ENCODE measurements at places on chromosomes 5 and 9. TPM values are rescaled to one million over a fixed set of nuclear protein-coding genes. Genes with fewer than 3 reads are reported as not detected.

GRCh38 chr9:18474783-18475182 lies 830 bp downstream of the ADAMTSL1 start:
- no peak for DNase-seq

DNA sequence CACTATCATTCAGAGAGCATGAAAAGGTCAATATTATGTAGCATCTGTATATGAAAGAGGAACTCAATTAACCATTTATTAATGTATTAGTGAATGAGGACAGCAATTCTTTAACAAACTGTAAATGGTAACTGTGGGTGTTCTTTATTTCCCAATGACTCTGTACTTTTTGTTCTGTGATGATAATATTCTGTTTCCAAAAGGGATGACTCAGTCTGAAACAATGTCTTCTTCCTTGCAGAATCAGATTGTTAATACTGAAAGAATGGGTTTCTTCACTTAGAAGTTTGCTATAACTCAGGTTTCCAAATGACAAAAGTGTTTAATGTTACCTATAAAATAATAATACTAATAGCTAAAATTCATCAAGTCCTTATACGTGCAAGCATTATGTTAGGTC lies 1518.7 kb upstream of the WWC1 start:
- no peak for DNase-seq

DNA sequence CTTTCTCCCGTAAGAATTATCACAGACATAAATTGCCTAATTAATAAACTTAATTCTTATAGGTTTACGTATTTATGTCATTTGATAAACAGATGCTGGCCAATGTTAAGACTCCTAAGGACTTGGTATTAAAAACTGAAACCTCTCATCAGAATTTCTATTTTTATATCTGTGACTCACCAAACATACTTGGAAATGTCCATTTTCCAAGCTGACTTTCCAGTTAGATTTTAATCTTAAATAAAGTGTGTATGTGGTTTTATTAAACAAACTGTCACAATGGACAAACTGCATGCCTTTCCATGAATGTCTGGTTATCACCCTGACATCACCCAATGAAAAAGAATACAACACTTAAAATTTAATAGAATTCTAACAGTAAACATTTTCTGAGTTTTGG lies 12.6 kb upstream of the COL23A1 start:
- DNase-seq, result no peak

DNA sequence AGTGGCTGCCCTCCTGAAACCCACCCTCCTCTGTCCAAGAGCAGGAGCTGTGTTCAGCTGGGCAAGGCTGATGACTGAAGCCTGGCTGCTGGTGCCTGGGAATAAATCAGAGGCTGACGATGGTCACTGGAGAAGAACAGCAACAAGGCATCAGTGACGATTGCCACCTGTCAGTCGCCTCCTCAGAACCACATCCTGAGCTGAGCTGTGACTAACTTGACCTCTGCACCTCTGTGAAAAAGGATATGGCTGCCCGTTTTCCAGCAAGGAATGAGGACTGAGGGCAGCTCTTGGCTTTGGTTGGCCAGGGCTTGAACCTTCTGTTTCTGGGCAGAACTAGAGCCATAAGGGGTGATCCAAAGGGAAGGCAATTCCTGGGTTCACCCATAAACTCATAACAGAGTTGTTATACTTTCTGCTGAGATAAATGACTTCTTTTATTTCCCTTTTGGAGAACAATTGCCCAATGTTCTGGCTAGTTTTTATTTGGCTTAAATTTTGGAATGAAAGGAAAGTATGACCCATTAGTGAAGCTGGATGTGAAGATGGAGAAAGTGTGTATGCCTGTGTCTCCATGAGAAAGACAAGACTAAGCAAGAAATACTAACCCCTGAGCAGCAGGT lies 40.1 kb downstream of the TRIP13 start:
- DNase-seq, result no peak

The GAPT gene
- total RNA-seq, result not detected

The PAEP gene
- total RNA-seq, result not detected

The BASP1 gene
- total RNA-seq, result 212 TPM

The INSL6 gene
- total RNA-seq, result not detected

GRCh38 chr9:106682420-106682819 lies 180.5 kb upstream of the ZNF462 start:
- DNase-seq, result no peak

The EFNA5 gene
- 35.4 TPM for total RNA-seq

- no peak for DNase-seq
These were observed 18.8 kb downstream of the CSNK1G3 start for GRCh38 chr5:123530728-123531127.

DNA sequence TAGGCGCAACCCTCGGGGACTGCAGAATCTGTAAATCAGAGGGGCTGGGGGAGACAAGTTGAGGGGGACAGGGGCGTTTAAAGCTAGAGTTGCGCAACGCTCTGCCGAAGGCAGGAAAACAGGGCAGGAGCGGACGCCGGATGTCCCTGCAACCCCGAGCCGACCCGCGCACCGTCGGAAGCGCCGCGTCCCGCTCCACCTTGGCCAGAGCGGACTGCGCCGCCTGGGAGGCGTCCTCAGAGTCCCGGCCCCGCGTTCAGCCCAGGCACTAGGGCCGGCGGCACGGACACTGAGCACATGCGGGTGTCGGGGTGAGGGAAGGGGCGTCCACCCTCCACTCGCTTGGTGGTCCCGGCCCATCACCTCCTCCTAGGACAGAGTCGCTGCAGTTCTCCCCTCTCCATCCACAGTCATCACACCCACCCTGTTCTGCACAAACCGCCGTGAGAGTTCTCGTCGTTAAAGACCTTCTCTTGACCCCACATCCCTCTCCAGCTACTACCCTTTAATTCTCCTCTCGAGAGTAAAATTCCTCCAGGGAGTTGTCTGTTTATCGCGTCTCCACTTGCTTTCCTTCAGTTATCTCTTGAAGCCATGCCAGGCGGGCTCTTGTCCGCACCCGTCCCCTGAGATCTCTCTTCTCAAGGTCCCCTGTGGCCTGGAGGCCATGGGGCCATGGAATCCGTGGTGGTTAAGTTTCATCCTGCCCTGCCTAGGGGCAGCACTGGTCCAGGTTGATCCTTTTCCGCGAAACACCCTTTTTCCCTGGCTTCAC lies 796 bp upstream of the PDLIM7 start:
- DNase-seq, result no peak

The TAS2R1 gene
- total RNA-seq, result not detected

- no peak for DNase-seq
These were observed 245.4 kb upstream of the FBXL7 start for GRCh38 chr5:15254607-15255006.

GRCh38 chr5:139381837-139382761 lies 998 bp downstream of the SLC23A1 start:
- no peak for DNase-seq

GRCh38 chr9:92494856-92495255 lies 12.6 kb upstream of the ASPN start:
- no peak for DNase-seq

DNA sequence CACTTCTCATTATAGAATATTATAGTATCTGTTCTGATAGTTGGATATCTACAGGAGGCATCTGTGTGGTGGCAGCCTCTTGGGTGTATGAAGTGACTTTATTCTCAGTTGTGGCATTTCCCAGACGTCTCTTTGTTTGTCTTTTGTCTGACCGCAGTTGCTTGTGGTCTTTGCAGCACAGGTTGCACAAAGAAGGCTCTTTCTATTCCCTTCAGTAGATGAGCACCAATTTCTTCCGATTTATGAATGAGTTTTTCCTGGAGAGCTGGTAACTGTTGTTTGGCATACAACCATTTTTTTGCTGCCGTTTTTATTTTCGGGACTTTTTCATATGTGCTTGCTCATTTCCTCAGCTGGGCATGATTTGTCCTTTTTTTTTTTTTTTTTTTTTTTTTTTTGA lies 56.4 kb upstream of the MYO10 start:
- DNase-seq, result no peak

GRCh38 chr5:98906756-98907355 lies 22.0 kb downstream of the CHD1 start:
- no peak for DNase-seq

- DNase-seq, result no peak
These were observed 35.1 kb downstream of the DMXL1 start for GRCh38 chr5:119105971-119106370.

GRCh38 chr9:76181781-76182180 lies 212.4 kb downstream of the RFK start:
- DNase-seq, result no peak

The SOX30 gene
- not detected for total RNA-seq

- no peak for DNase-seq
These were observed at the start of gene KLHL3 for GRCh38 chr5:137735555-137736284. KLHL3 (minus strand) TSS chr5:137736089; CDS start chr5:137735646, 443 bp downstream.

The SLC6A7 gene
- not detected for total RNA-seq

DNA sequence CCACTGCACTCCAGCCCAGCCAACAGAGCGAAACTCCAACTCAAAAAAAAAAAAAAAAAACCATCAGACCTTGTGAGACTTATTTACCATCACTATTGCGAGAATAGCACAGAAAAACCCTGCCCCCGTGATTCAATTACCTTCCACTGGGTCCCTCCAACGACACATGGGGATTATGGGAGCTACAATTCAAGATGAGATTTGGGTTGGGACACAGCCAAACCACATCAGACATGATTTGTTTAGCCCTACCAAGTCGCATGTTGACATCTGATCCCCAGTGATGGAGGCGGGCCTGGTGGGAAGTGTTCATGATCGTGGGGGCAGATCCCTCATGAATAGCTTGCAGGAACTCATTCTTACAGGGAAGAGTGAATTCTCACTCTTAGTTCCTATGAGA lies 26.6 kb downstream of the MYO10 start:
- DNase-seq, result no peak

The STPG3 gene
- total RNA-seq, result 0.50 TPM

DNA sequence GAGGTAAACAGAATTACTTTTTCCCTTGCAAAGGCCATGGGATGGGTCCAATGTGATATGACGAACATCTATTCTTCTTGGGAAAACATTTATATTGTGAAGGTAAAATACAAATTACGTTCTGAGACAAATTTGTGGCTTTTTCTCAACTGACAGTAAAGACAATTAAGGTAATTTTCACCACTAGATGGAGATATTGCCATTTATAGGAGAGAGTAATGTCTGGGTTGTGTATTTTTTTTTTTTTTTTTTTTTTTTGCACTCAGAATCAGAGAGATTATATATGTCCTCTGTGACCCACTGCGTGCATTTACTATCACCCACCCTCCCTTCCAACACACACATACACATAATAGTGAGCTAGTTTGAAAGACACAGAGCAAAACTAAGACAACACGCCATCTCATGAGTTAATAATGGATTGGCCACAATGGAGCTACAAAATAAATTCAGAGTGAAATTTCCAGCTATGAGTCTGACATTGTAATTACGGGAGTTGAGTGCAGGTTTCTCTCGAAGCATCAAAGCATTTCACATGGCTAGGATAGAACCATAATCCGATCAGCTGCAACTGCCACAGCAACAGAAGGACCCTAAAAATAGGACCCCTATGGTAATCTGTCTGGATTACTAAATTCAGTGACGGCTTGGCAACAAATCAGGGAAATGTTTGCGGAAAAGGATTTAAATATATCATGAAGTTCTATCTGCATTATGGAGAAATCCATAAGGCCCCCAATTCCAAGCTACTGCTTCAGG lies 49.2 kb downstream of the ANXA1 start:
- no peak for DNase-seq

DNA sequence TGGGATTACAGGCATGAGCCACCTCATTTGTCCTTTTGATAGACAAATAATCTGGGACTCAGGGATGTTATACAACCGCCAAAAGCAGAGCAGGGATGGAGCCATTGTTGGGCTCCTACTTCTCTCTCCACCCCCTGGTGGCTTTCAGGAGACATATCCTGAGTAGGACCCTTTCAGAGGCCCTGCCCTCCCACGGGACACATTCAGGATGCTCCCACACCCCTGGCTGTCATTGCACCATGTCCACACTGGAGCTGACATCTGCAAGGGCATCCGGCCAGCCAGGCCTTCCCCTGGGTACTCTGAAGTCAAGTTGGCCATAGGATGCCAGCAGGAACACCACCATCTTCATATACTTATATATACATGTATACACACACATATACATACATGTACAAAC lies 181.8 kb downstream of the SYK start:
- peak; percentile 51 for DNase-seq

The TESK1 gene
- total RNA-seq, result 44.4 TPM

- no peak for DNase-seq
These were observed 91.8 kb upstream of the DAPK1 start for GRCh38 chr9:87405677-87406542.

GRCh38 chr9:33350310-33350709 lies 52.1 kb downstream of the AQP7 start:
- DNase-seq, result no peak

The RNF208 gene
- 7.2 TPM for total RNA-seq

- DNase-seq, result no peak
These were observed 6.0 kb upstream of the PLAC8L1 start for GRCh38 chr5:146111409-146111808.

- no peak for DNase-seq
These were observed 99.9 kb downstream of the KLF4 start for GRCh38 chr9:107389617-107390071.

DNA sequence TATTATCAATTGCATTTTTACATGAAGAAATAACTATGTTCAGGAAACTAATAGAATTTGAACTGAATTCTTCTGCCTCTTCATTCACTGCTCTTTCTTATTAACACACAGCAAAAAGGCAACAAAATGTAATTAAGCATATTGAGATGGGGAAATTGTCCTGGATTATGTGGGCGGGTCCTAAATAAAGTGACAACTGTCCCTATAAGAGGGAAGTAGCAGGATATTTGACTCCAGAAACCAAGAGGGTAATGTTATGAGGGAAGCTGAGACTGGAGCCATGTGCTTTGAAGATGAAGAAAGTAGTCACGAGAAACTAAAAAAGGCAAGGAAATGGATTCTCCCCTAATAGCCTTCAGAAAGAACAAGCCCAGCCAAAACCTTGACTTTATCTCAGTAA lies 311.2 kb upstream of the PIK3R1 start:
- DNase-seq, result no peak

- no peak for DNase-seq
These were observed 8.6 kb upstream of the ZDHHC12 start for GRCh38 chr9:128732576-128732975.

The LCN15 gene
- total RNA-seq, result not detected

The HRCT1 gene
- total RNA-seq, result 3.7 TPM

- no peak for DNase-seq
These were observed 5.7 kb upstream of the CHD1 start for GRCh38 chr5:98934546-98934945.

DNA sequence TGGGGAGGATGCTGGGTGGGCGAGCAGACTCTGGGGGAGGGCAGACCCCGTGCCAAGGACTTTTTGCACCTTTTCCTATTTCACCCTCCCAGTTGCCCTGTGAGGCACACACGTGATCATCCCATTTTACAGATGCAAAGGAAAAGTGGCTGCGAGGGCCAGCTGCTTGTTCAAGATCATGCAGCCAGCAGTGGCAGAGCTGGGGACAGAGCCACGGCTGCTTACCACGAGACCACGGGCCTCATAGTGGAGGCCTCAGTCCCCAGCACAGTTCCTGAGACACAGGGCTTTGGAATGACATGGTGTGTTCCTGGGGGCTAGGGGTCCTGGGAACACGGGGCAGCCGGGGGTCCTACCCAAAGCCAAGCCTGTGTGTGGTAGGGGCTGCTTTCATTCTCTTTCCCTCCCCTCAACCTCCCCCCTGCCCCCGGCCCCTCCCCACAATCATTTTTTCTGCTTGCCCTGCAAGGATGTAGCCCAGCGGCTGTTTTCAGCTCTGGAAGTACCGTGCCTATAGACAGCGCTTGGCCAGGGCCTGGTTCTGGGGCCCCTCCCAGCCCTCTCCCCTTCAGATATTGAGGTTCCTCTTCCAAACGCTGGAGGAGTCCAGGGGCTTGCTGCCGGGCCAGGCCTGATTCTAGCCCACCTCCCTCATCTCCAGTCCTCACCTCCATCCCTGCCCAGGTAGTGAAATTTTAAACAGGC lies 58.5 kb upstream of the IER5L start:
- DNase-seq, result no peak

Measured in osteocyte (in vitro differentiated cells).